ENCODE measurements at places on chromosomes 3 and 15.

DNA sequence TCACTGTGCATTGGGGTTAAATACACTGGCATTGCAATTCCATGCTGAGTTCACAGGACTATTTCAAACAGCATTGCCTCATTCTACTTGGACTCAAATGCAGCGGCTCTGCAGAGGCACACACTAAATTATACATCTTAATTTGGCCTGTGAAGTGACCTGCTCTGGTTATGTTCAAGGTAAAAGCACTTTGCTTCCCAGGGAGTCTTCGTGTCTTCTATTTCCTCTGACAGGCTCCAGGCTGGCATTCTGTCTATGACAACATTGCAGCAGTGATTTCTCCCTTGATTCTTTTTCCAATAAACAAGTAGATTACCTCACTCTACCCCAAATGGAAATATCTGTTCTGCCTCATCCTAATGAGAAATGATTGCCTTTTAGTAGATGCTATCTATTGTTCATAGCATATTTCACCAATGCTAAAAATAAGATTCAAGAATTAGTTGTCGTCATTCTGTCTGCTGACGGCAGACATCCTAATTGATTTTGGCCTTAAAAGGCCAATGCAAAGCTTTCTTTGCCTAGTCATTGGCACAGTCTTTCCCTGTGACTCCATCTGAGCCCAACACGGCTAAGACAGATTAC lies 33.8 kb downstream of the FMN1 start:
- no peaks in the 10 kb centered on the region for H3K36me3 ChIP-seq
- H3K4me3 ChIP-seq = no peak overlapping the region
- H3K4me1 ChIP-seq = peaks cover 63% of the 10 kb centered on the region
- H3K27me3 ChIP-seq = no peaks in the 10 kb centered on the region
- DNase-seq = no peak

- no peaks in the 10 kb centered on the region for H3K4me1 ChIP-seq
- H3K4me3 ChIP-seq = no peak overlapping the region
- DNase-seq = no peak
- H3K27ac ChIP-seq = no peak overlapping the region
- no peaks in the 10 kb centered on the region for H3K27me3 ChIP-seq
These were observed 93.2 kb upstream of the LRIG1 start for GRCh38 chr3:66593978-66594377.

DNA sequence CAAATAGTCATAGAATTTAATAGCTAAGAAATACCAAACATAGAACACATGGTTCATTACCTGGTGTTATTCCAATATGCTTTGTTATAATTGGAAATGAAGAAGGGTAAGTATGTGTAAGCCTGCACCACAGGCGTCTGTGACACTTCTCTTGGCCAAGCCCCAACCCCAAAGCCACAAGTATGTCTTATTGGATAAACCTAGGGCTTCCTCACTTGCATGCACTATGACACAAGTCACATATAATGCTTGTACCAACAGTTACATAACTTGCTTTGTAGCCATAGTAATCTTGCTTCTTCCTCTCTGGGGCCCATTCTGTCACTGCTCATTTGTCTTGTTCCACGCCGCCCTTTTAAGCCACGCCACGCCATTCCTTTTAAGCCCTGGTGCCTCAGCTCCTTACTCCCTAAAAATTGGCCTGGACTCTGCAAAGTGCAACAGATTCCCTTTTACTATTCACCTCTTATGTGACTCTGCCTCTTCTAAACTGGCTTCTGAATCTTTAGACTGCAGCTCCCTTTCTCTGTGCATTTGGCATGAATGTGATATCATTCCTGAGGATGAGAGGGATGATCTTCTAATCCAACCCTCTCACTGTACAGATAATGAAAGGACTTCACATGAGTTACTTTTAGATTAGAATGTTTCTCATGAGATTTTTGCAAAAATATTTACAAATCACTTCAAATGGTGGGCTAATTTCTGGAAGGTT lies 48.1 kb upstream of the EPHA3 start:
- H3K4me1 ChIP-seq = no peaks in the 10 kb centered on the region
- H3K4me3 ChIP-seq = no peak overlapping the region
- H3K27ac ChIP-seq = no peak overlapping the region

GRCh38 chr3:197327701-197328100 lies 29.3 kb upstream of the DLG1 start:
- H3K36me3 ChIP-seq = no peaks in the 10 kb centered on the region
- H3K4me1 ChIP-seq = no peaks in the 10 kb centered on the region

DNA sequence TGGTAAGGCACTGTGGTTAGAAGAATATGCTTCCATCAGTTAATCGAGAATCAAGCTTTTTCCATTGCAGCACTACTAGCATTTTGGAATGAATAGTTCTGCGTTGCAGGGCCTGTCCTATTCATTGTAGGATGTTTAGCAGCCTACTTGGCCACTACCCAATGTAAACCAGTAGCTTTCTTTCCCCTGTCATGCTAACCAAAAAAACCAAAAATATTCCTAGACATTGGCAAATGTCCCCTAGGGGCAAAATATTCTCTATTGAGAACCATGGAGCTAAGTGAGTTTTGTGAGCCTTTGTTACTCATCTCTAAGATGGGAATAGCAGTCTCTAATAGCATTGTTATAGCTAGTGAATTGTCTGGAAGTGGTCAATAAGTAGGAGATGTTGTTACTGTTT lies 187.2 kb downstream of the CADPS start:
- H3K27me3 ChIP-seq = no peaks in the 10 kb centered on the region
- H3K27ac ChIP-seq = no peak overlapping the region
- DNase-seq = no peak
- H3K4me1 ChIP-seq = no peaks in the 10 kb centered on the region

DNA sequence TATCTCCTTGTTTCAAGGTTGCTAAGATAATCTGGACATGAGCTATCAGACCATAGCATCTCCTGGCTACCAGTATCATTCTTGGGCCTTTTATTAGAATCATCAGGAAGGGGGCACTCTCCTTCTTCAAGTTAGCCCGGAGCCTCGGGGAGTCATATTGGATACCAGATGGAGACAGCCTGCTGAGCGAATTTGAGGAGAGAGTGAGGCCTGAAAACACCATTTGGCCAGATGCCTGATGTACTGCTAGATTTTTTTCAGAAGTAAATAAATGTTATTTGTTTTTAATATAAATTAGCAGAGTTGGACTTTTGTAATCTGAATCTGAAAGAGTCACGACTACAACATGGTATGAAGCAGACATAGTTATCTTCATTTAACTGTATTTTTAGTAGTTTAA lies 848.6 kb downstream of the IGSF11 start:
- H3K27ac ChIP-seq = no peak overlapping the region
- H3K36me3 ChIP-seq = no peaks in the 10 kb centered on the region
- H3K4me3 ChIP-seq = no peak overlapping the region

DNA sequence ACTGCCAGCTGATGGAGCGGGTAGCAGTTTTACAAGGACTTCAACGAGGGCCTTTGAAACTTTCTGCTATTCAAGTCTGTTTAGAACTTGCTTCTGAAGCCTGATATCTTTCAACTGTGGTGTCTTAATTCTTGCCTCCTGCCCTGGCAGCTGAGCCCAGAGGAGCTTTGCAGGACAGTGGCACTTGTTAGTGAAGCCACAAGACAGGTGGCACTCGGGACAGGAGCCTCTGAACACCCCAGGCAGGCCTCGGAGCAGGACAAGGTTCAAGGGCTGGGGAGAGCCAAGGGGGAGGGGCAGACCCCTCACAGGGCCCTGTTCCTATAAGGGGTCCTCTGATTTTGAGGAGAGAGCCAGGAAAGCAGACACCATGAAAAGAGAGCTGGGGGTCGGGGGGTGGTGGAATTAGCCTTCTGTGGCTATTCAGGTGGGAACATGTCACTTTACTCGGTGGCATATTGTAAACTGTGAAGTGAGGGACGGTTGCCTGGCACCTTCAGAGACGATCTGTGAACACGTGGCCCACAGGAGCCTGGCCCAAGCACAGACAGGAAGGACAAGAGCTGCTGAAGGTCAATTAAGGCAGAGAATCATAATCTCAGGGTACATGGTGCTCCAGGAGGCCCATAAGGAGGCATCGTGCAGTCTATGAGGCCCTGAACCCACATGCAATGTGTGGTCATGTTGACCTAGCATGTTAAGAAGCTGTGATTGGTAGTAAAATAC lies 30.1 kb upstream of the KY start:
- H3K36me3 ChIP-seq = no peaks in the 10 kb centered on the region
- no peak overlapping the region for H3K27ac ChIP-seq
- H3K4me3 ChIP-seq = no peak overlapping the region
- no peaks in the 10 kb centered on the region for H3K27me3 ChIP-seq
- H3K4me1 ChIP-seq = no peaks in the 10 kb centered on the region

GRCh38 chr3:57173687-57174086 lies 8.5 kb upstream of the IL17RD start:
- peaks cover 36% of the 10 kb centered on the region for H3K4me1 ChIP-seq
- DNase-seq = no peak
- peaks cover 13% of the 10 kb centered on the region for H3K27me3 ChIP-seq
- H3K27ac ChIP-seq = no peak overlapping the region

DNA sequence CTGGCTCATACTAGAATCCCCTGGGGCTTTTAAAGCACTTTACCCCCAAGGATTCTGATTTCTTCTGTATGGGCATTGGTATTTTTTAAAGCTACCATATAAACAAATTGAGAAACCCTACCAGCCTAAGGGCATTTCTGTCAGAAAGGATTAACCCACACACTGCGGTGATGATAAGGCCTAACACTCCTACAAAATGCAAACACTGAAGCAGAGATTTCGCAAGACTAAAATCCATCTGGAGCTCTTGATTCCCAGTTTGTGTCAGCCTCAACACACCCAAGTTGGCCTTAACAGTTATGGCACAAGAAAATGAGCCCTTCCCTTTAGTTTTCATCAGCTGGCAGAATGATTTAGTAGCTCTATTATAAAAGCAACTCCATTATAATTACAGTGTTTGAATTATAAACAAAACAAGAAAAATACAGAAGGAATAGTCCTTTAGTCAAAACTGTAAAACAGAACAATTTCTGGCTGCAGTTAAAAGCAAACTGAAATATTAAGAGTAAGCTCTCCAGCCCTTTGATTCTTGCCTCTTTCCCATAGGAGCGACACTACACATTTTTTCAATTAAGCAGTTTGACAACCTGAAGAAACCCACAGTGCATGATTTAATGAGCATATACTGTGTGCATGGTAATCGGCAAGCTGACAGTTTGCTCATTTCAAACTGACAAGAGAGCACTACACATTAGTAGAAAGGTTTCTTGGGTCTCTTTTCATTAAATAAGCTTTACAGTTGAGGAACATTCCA lies 441.2 kb downstream of the FHIT start:
- no peaks in the 10 kb centered on the region for H3K27me3 ChIP-seq
- no peak overlapping the region for H3K27ac ChIP-seq
- H3K36me3 ChIP-seq = no peaks in the 10 kb centered on the region
- DNase-seq = no peak
- no peak overlapping the region for H3K4me3 ChIP-seq

DNA sequence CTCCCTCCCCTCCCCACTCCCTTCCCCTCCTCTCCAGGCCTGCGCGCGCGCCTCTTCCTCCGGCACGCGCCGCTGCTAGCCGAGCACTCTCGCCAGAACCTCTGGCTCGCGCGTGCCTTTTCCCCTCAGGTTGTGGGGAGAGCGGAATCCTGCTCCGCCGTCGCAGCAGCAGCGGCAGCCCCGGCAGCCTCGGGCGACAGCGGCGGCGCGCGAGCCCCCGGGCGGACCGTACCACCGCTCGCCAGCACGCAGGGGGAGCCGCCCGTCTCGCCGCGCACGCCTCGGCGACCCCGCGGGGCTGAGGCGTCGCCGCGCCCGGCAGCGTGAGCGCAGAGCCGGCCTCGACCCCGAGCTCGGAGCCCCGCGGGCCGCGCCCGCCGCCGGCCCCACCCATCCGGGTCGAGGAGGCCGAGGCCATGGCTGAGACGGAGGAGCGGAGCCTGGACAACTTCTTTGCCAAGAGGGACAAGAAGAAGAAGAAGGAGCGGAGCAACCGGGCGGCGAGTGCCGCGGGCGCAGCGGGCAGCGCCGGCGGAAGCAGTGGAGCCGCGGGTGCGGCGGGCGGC lies at the start of gene CDV3:
Gene CDV3, plus strand, starts transcription at position 58 of the 566 bp plus-strand sequence. Its CDS starts 359 bp downstream, at position 417.
- peak within 1 kb of the TSS; percentile 92 for H3K4me3 ChIP-seq
- H3K36me3 ChIP-seq = peaks cover 34% of the 10 kb centered on the region
- no peaks in the 10 kb centered on the region for H3K27me3 ChIP-seq
- peak within 1 kb of the TSS; percentile 97 for H3K27ac ChIP-seq
- peaks cover 80% of the 10 kb centered on the region for H3K4me1 ChIP-seq
- no peak for DNase-seq

DNA sequence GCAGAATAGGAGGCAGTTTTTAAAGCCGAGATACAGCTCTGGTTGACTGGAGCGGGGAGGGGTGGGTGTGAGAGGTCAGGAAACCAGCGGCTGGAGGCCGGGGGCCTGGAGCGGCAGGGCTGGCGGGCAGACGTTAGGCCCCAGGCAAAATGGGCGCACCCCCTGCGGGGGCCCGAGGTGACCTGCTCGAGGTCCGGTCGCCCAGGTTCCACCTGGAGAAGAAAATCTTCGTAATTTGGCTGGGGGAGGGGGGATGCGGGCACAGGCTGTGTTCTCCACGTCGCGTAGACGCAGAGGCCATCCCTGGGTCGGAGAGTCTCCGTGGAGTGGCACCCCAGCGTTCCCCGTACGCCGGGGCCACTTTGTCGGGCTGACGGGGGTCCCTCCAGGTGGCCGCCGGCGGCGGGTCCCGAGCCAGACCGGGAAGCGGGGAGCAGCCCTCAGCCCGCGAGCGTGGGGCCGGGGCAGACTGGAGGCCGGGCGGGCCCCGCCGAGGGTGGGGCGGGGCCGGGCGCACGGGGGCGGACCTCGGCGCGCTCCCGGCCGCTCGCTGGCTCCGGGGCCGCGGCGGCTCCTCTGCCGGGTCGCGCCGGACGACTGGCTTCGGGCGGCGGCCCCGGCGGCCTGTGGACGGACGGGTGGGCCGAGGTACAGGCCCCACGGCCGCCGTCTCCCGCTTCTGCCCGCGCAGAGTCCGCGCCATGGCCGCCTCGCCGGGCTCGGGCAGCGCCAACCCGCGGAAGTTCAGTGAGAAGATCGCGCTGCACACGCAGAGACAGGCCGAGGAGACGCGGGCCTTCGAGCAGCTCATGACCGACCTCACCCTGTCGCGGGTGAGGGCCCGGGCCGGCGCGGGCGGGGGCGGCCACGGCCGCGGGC lies at the start of gene CRTC3:
Gene CRTC3, plus strand, starts transcription at position 553 of the 879 bp plus-strand sequence. Its CDS starts 149 bp downstream, at position 702.
- peak within 1 kb of the TSS; percentile 70 for H3K4me3 ChIP-seq
- peaks cover 25% of the 10 kb centered on the region for H3K4me1 ChIP-seq
- peak; percentile 53 for DNase-seq
- no peaks in the 10 kb centered on the region for H3K36me3 ChIP-seq

DNA sequence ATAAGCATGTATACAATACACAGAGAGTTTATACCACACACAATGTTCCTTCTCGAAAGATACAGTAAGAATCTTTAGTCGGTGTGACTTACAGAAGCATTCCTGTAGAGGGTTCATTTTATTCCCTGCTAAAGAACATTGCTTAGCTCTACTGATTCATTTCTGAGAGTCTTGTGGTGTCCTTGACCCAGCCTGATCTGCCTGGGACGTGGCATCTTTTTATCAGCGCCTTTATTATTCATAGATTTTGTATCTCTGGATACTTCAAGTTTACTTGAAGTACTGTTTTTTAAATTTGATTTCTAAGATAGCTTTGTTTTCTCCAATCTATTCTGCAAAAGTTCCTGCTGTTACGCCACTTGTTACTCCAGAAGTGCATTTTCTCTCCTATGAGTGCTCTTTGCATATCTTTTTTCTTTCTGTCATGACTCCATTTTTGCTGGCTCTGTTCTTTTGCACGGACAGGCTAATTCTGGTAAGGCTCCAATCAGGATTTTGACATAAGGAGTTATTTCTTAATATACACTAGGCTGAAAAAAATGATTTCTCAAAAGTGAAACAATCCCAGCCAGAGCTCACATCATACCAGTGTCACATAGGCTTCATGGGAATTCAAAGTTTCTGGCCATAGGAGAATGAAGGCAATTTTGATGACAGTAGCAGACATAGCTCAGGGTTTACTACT lies 114.5 kb upstream of the TNIK start:
- no peaks in the 10 kb centered on the region for H3K27me3 ChIP-seq
- H3K4me1 ChIP-seq = no peaks in the 10 kb centered on the region
- no peaks in the 10 kb centered on the region for H3K36me3 ChIP-seq
- H3K27ac ChIP-seq = no peak overlapping the region
- DNase-seq = no peak

Measured in CD14-positive monocyte (primary cell).